Activated T-cell treated with anti-CD3 and anti-CD28 coated beads, Interleukin-2, amount 50 U/mL, for 72 hours (primary cell): ENCODE measurements at places on chromosomes 11 and 22.
A peak's percentile ranks its signal among the peaks of the same experiment; 100 is the strongest.

DNA sequence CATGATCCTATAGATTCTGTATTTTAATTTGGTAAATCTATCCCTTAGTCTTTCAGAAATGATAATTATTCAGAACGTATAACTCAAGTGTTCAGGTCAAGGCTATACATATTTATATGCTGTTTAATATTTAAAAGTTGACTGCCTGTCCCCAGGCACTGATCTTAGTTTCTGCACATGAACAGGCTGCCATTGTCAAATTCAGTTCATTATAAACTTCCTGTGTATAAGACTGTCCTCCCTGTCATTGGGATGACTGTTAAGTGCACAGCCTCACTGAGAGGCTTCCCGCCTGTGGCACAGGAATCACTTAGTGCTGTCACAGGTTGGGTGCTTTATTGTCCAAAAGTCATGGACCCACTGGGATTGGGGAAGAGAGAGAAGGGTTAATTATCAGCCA is 92.1 kb upstream of the TTC12 start:
- no peak for DNase-seq

DNA sequence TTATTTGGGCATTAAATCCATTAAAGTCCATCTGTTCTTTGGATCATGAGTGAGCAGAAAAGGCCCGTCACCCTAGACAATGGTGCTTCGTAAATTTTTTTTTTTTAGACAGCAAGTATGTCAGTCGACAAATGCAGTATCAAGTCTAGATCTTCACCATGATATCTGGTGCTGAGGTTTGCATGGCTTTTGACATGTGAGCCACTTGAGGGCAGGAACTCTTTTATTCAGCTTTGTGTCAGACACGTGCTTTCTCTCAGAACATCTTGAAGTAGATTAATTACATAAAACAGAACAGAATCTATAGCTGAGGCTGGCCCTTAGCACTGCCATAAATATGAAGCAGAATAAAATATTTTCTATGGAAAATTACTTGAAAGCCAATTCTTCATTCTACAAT is 62.9 kb upstream of the CARD18 start:
- no peak for DNase-seq

- no peak for DNase-seq
Observed at GRCh38 chr22:46518038-46518437, 19.4 kb downstream of the CELSR1 start.

GRCh38 chr11:113562981-113563461 is 87.8 kb upstream of the DRD2 start:
- peak; percentile 30 for DNase-seq

DNA sequence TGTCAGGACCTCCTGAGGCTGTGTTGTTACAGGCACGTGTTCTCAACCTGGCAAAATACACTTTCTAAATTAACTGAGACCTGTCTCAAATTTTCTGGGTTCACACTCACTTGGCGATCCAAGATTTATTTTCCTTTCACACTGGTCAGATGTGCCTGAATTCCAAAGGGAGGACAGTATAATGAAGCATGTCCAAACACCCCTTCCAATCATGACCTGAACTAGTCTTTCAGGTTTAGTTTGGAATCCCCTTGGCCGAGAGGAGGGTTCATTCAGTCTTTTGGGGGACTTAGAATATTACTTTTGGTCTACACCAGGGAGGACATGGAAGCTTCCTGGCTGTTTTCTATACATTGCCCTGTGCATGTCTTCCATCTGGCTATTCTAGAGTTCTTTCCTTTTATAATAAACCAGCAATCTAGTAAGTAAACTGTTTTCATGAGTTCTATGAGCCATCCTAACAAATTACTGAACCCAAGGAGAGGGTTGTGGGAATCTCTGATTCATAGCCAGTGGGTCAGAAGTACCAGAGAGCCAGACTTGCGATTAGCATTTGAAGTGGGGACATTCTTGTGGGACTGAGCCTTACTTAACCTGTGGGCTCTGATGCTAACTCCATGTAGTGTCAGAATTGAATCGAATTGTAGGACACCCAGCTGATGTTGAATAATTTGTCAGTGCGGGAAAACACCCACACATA is 14.8 kb upstream of the TMEM216 start:
- no peak for DNase-seq

- DNase-seq = no peak
Observed at GRCh38 chr11:76752321-76753143, 30.6 kb upstream of the TSKU start.

DNA sequence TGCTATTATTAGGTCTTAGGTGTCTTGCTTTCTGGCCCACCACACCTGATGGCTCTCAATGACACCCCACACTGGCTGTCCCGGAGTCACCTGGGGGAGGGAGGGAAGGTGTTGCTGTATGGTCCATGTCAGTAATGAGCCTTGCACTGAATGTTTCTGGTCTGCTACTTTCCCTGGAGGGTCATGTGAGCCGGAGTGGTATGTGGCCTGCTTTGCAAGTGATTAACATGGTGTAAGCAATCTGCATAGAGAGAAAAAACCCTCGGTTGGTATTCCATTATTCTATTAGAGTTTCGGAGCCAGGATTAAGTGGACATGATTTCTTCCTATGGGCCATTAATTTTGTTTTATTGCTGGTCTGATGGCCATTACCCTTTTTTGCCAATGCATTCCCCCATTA is 63.9 kb downstream of the PKNOX2 start:
- no peak for DNase-seq

- no peak for DNase-seq
Observed at GRCh38 chr11:77431813-77432212, 42.1 kb downstream of the PAK1 start.

GRCh38 chr22:31870890-31871289 is 73.4 kb upstream of the YWHAH start:
- no peak for DNase-seq

DNA sequence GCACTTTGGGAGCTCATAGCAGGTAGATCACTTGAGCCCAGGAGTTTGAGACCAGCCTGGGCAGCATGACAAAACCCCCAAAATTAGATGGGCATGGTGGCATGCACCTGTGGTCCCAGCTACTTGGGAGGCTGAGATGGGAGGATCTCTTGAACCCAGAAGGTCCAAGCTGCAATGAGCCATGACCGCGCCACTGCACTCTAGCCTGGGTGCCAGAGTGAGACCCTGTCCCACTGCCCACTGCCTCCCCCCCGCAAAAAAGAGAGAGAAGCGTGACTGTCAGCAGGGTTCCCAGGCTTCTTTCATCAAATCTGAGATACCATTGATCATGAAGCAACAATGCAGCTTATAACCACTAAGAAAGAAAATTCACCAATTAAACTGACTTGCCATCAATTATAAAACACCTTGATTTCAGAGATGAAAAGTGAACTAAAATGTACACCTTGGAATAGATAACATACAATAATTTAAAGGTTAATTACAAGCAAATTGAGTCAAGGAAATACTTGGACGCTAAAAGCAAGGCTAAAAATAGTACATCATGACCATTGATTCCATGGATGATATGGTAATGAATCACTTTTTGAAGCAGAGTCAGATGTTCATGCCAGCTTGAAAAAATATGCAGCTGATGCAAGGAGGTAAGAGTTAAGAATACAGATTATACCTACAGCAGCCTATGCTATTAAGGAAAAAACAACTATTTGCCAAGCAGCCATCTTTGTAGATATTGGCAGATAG is 90.8 kb upstream of the ALKBH3 start:
- DNase-seq = no peak

- DNase-seq = no peak
Observed at GRCh38 chr11:130523166-130523565, 74.7 kb downstream of the ADAMTS15 start.

GRCh38 chr22:40413873-40414272 is 43.5 kb downstream of the SGSM3 start:
- DNase-seq = no peak

DNA sequence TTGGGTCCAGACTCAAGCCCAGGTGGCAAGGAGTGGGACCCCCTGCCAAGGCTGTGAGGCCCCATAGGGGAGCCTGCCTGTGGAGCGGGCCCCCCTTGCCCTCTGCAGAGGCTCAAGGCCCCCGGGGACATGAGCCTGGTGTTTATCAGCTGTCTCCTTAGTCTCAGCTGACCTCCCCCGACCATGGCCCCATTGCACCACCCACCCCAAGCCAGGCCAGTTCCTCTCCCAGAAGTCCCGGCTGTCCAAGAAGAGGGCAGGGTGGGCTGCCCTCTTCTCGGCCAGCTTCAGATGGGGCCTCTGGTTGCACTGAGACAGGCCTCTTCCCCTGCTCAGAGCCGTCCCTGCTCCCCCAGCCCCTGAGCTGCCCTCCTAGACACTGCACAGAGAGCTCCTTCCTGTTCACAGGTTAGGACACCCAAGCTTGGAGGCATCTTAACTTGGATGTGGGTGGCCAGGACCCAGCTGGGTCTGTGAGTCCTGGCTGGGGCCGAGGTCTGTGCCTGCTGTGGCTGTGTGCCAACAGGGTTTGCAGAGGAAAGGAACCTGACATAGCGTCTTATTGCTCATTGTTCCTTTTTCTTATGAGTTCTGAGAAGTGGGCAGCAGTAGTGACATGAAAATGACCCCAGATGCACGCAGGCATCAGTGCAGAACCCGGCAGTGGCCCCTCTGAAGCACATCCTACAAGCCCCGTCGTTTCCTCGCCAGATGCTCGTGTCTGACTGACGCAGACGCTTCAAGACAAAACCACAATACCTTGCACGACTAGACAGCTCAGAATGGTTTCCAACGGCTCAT is 5.4 kb downstream of the TRABD start:
- peak; percentile 78 for DNase-seq

DNA sequence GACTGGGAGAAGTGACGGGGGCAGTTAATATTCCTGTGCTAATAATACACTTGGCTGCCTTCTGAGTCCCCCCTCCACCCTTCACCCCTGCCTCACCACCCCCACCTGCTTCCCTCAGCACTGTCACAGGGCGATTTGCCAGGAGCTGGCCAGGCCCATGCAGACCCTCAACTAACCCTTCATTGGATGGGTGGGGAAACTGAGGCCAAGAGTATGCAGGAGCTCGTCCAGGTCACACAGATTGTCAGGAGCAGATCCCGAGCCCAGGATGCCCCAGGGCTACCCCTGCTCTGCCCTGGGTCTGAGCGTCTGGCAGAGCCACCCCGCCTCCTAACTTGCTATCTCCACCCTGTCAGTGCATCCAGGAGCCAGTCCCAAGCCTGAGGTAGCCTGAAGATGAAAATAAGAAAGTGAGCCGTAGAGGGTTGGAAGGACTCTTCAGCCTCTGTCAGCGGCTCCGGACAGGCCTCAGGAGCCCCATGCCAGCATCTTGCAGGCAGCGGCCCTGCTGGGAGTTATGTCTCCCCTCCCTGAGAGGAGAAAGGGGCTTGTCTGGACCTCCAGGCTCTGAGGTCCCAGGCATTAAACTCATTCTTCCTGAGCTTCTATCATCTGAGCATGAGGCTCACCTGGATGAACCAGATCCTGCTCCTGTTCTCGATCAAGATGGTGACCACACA is 6.2 kb downstream of the TPBGL start:
- no peak for DNase-seq

DNA sequence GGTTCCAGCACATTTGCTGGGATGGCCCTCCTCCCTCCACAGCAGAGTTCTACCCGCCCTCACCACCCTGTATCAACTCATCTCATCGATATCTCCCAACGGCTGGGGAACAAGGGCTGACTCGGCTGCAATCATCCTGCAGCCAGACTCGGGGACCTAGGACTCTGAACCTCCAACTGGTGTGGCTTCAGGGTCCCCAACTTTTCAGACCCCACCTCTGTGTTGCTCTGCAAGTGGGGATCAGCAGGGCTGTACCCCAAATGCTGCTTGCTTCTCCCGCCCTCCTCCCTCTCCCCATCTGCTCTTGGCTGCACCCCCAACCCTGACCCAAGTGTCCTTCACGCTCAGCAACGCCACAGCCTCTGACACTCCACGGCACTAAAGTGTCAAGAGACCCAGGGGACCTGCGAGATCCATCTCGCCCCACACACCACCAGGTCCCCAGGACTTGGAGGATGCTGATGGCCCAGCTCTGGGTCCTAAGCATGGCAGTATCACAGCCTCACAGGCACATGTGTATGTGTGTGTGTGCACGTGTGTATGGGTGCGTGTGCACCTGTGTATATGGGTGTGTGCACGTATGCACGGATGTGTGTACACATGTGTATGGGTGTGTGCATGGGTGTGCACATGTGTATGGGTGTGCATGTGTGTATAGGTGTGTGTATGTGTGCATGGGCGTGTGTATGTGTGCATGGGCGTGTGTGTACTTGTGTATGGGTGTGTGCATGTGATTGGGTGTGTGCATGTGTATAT is 26.4 kb downstream of the KCNQ1 start:
- DNase-seq = no peak

- no peak for DNase-seq
Observed at GRCh38 chr22:18905540-18906409, at the start of gene DGCR6. TSS of gene DGCR6 (plus strand) at chr22:18906320. CDS start at chr22:18906375, 55 bp downstream.

DNA sequence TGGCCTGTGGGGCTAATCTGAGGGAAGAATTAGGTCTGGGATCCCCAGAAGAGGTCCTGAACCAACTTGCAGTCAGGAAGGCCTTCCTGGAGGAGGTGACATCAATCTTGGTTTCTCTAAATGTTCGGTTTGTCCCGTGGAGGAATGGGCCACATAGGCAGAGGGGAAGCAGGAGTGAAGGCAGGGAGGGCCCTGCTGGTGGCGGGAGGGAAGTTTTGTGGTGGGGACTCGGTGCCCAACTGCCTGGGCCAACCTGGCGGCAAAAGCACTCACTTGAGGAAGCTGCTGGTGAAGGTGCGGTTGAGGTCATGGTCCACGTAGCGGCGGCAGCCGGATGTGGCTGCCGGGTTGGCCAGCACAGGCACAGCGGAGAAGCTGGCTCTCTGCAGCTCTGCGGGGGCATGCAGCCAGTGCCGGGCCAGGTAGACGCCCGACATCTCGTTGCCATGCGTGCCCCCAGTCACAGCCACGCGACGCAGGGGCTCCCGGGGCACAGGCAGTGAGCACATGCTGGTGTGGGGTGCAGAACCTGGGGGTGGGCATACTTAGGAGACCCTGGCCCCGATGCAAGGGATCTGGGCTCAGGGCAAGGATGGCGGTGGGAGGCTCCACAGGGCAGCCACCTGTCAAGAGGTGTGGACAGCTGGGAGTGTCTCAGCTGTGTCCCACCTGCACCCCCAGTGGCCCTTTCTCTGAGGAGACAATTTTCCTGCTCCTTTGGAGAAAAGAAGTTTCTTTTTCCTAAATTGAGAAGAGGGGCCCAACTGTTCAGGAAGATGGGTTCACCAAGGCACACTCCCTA is 3.8 kb downstream of the ACY3 start:
- peak; percentile 65 for DNase-seq

GRCh38 chr11:13210424-13210823 is 67.2 kb upstream of the BMAL1 start:
- no peak for DNase-seq

- no peak for DNase-seq
Observed at GRCh38 chr11:37849706-37850105, 1251.7 kb upstream of the RAG2 start.

- no peak for DNase-seq
Observed at GRCh38 chr22:37167176-37167980, 17.7 kb upstream of the IL2RB start.

GRCh38 chr11:104060820-104061219 is 24.4 kb downstream of the DDI1 start:
- no peak for DNase-seq

- no peak for DNase-seq
Observed at GRCh38 chr22:42366806-42367581, 65.2 kb downstream of the NFAM1 start.

GRCh38 chr11:282630-283360 is 4.6 kb downstream of the NLRP6 start:
- no peak for DNase-seq

GRCh38 chr11:73257342-73258103 is 14.6 kb upstream of the P2RY6 start:
- DNase-seq = no peak

- DNase-seq = peak; percentile 63
Observed at GRCh38 chr11:63670433-63671321, 499 bp downstream of the ATL3 start.

GRCh38 chr11:3152471-3153110 is 12.5 kb downstream of the OSBPL5 start:
- DNase-seq = no peak
